ENCODE measurements at places on chromosomes 5 and 9. TPM values are rescaled to one million over a fixed set of nuclear protein-coding genes. Genes with fewer than 3 reads are reported as not detected.

DNA sequence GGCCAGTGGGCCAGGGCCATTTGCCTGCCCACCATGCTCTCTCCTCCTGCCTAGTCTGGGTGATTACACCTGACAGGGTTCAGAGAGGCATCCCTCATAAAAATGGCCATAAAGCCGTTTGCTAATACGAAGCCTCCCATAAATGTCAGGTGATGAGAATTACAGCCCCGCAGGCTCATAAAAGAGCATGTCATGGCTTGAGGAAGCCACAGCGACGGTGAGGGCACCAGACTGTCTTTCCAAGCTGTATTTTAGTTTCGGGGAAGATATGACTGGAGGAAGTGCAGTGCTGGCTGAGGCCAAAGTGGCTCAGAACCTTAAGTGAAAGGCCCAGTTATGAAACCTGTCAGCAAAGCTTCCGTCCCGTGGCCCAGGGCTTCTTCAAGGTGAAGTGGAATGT, 18.5 kb upstream of the TCERG1 start:
- peaks cover 15% of the 10 kb centered on the region for H3K27me3 ChIP-seq
- H3K4me1 ChIP-seq = 0 out of 2 replicates have a peak, but pooled peaks cover 5% of the 10 kb centered on the region
- H3K27ac ChIP-seq = no peak overlapping the region
- no peak overlapping the region for H3K4me3 ChIP-seq

DNA sequence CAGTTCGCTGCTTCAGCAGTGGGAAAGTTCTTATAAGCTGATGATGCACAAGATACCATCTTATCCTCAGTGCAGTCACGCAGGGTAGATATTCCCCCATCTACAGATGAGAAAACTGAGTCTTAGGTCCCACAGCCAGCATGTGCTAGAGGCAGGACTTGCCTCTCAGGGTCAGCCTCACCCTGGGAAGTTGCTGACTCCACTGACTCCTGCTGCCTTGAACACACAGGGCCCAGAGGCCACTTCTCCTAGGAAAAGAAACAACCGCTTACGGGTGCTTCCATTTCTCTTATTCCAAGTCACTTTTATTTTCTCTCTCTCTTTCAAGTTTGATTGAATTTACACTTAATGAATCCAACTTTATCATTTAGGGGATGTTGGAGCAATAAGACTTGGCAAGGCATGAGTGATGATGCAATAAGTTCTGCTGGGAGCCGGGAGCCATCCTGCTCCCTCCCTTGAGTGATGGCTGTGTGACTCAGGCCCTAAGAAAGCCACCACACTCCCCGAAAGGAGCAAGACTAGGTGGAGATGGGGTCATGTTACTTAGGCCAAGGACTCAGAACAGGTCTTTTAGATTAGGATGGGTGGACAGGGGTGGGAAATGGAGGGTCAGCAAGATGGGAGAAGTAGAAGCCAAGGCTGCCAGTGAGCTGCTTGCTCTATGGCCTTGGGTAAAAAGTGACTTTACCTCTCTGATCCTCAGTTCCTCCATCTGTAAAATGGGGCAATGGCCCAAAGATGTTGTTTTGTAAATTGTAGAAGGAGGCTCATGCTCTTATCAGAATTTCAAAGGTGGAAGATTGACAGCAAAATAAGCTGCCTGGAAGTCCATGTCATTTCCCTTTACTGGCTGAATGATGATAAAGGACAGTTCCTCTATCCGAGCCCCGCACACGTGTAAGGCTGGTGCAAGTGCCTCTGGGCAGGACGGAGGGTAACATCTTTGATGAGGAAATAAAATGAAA, 67.4 kb upstream of the ZNF618 start:
- H3K27ac ChIP-seq = no peak overlapping the region
- no peaks in the 10 kb centered on the region for H3K4me1 ChIP-seq
- H3K4me3 ChIP-seq = no peak overlapping the region
- H3K36me3 ChIP-seq = no peaks in the 10 kb centered on the region
- no peaks in the 10 kb centered on the region for H3K27me3 ChIP-seq

GRCh38 chr5:91103353-91104061, 279.6 kb downstream of the ARRDC3 start:
- no peaks in the 10 kb centered on the region for H3K36me3 ChIP-seq
- no peak overlapping the region for H3K27ac ChIP-seq
- H3K4me3 ChIP-seq = no peak overlapping the region
- no peak for DNase-seq

DNA sequence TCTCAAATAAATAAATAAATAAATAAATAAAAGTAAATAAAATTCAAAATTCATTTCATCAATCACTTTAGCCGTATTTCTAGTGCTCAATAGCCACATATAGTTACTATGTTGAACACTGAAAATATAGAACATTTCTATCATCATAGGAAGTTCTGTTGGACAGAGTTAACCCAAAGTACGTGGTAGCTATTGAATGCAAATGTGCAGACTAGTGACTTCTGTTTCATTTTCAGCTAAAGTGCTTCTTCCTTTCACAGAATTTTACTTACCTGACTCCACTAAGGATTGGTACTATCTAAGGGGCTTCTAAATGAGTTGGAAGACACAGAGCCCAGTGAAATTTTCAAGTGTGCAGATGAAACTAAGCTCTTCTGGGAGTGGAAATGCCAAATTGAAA, 1208.3 kb downstream of the MAT2B start:
- H3K4me1 ChIP-seq = no peaks in the 10 kb centered on the region
- H3K27me3 ChIP-seq = no peaks in the 10 kb centered on the region
- H3K4me3 ChIP-seq = no peak overlapping the region

GRCh38 chr5:129904667-129905472, 605 bp downstream of the CHSY3 start:
- peaks cover 6% of the 10 kb centered on the region for H3K27me3 ChIP-seq
- DNase-seq = no peak
- no peaks in the 10 kb centered on the region for H3K36me3 ChIP-seq
- peaks cover 33% of the 10 kb centered on the region for H3K4me1 ChIP-seq
- peak overlapping the region; percentile 64 for H3K4me3 ChIP-seq

- DNase-seq = no peak
- peaks cover 28% of the 10 kb centered on the region for H3K36me3 ChIP-seq
- H3K4me1 ChIP-seq = peaks cover 6% of the 10 kb centered on the region
- H3K27me3 ChIP-seq = no peaks in the 10 kb centered on the region
- H3K4me3 ChIP-seq = no peak overlapping the region
Observed at GRCh38 chr5:72364171-72364570, 44.0 kb downstream of the PTCD2 start.

GRCh38 chr5:103908336-103909080, 345.9 kb upstream of the NUDT12 start:
- no peaks in the 10 kb centered on the region for H3K27me3 ChIP-seq
- no peak overlapping the region for H3K4me3 ChIP-seq
- H3K27ac ChIP-seq = no peak overlapping the region
- DNase-seq = no peak
- no peaks in the 10 kb centered on the region for H3K4me1 ChIP-seq

DNA sequence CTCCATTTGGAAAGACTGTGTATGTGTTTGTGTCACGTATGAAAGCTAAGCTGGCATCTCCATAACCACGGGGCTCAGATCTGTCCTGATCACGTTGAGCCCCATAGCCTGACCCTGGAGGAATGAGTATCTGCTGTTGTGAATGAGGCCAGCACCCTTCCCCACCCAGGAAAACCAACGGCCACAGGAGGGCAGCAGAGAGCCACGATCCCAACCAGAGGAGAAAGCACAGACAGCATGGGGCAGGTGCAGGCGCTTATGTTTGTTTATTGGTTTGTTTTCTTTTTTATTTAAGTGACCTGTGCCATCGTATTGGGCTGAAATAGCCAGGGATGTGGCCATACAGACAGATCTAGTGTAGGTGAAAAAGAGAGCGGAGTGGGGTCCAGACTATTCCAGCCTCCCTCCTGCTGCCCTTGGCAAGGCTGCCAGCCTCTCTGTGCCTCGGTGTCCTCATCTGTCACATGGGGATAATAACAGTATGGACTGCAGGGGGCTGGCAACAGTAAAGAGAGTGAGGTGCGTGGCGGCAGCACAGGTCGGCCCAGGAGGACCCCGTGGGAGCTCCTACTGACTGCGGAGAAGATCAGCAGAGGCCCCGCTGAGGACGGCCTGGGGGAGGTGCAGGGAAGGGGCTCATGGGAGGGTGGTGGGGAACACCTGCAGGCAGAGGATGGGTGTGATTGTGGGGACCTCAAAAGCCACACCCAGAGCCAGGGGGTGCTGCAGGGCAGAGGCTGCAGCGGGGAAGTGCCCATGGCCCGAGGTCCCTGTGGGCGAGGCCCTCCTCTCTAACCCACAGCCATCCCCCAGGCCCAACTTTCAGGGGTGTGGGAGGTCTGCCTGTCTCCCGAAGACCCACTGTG, 12.1 kb downstream of the OR2V2 start:
- no peaks in the 10 kb centered on the region for H3K36me3 ChIP-seq
- no peak overlapping the region for H3K27ac ChIP-seq
- DNase-seq = peak; percentile 67
- no peaks in the 10 kb centered on the region for H3K27me3 ChIP-seq

GRCh38 chr5:34054400-34054729, 11.4 kb upstream of the C1QTNF3 start:
- DNase-seq = no peak
- H3K4me3 ChIP-seq = no peak overlapping the region

DNA sequence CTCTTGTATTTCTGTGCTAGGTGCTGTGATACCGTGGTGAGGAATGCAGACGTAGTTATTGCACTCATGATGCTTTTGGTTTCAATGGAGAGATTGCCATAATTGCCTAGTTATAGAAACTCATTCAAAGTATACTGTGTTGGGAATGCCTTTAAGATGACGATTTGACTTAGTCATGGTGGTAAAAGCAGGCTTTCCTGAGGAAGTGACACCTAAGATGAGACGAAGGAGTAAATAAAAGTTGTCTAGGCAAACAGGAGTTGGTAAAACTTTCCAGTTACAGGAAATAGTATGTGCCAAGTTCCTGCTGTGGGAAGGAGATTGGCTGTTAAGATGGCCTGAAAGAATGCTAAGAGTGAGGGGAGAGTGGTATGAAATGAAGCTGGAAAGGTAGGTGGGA, 48.1 kb downstream of the FOCAD start:
- H3K27ac ChIP-seq = no peak overlapping the region
- no peaks in the 10 kb centered on the region for H3K36me3 ChIP-seq
- no peaks in the 10 kb centered on the region for H3K4me1 ChIP-seq
- no peaks in the 10 kb centered on the region for H3K27me3 ChIP-seq
- no peak overlapping the region for H3K4me3 ChIP-seq
- DNase-seq = no peak

DNA sequence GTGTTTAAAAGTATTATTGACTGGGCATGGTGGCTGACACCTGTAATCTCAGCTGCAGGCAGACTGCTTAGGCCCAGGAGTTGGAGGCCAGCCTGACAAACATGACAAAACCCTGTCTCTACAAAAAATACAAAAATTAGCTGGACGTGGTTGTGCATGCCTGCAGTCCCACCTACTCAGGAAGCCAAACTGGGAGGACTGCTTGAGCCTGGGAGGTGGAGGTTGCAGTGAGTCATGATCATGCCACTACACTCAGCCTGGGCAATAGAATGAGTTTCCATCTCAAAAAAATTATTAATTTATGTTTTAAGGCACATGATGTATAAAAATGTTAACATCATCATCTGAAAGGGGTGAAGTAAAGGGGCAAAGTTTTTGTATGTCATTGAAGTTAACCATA, 49.7 kb upstream of the FNIP1 start:
- no peaks in the 10 kb centered on the region for H3K4me1 ChIP-seq
- H3K27me3 ChIP-seq = no peaks in the 10 kb centered on the region
- DNase-seq = no peak
- no peaks in the 10 kb centered on the region for H3K36me3 ChIP-seq
- no peak overlapping the region for H3K27ac ChIP-seq

DNA sequence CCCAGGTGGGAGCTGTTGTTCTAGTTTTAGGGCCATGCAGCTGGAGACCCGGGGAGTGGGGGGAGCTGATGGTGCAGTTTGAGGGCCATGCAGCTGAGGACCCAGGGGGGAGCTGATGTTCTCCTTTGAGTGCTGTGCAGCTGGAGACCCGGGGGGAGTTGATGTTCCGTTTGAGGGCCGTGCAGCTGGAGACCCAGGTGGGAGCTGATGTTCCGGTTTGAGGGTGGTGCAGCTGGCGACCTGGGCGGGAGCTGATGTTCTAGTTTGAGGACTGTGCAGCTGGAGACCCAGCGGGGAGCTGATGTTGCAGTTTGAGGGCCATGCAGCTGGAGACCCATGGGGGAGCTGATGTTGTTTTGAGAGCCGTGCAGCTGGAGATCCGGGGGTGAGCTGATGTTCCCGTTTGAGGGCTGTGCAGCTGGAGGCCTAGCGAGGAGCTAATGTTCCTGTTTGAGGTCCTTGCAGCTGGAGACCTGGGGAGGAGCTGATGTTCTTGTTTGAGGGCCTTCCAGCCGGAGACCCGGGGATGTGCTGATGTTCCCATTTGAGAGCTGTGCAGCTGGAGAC, 14.6 kb downstream of the PDCD6 start:
- peaks cover 27% of the 10 kb centered on the region for H3K36me3 ChIP-seq
- DNase-seq = no peak
- no peaks in the 10 kb centered on the region for H3K27me3 ChIP-seq

- DNase-seq = no peak
- no peaks in the 10 kb centered on the region for H3K27me3 ChIP-seq
- H3K4me1 ChIP-seq = peaks cover 27% of the 10 kb centered on the region
- no peak overlapping the region for H3K4me3 ChIP-seq
Observed at GRCh38 chr9:77882294-77882693, 149.3 kb downstream of the GNAQ start.

GRCh38 chr9:34378376-34379060, 1.8 kb upstream of the MYORG start:
- H3K4me3 ChIP-seq = no peak overlapping the region
- no peak for DNase-seq
- H3K27me3 ChIP-seq = no peaks in the 10 kb centered on the region

GRCh38 chr5:41869151-41869723, 988 bp downstream of the OXCT1 start:
- DNase-seq = no peak
- H3K27ac ChIP-seq = no peak overlapping the region
- H3K36me3 ChIP-seq = no peaks in the 10 kb centered on the region
- peak overlapping the region; percentile 22 for H3K4me3 ChIP-seq
- H3K27me3 ChIP-seq = peaks cover 8% of the 10 kb centered on the region

DNA sequence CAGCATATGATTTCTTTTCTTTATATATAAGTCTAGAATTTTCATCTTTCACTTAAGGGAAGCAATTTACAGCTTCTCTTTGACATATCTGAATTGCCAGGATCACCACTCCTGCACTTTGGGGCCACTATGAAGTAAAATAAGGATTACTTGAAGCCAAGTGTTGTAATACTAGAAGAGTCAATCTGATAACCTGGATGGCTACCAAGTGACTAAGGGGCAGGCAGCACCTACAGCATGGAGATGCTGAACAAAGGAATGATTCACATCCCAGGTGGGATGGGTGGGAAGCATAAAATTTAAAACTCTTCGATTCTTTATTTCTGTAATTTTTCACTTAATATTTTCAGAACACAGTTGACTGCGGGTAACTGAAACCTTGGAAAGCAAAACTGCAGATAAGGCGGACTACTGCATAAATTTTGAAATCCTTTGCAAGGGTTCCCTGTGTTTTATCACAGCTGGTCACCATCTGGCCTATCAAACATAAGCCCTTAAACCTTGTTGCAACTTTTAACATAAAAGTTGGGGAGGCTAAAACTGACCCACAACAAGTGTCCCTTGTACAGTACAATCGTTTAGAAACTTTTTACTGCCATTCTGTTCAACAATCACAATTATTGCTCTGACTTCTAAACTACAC, 31.2 kb downstream of the NR3C1 start:
- H3K4me1 ChIP-seq = no peaks in the 10 kb centered on the region
- H3K27ac ChIP-seq = no peak overlapping the region
- DNase-seq = no peak
- no peak overlapping the region for H3K4me3 ChIP-seq
- H3K36me3 ChIP-seq = no peaks in the 10 kb centered on the region

PRR16 gene
- not detected for total RNA-seq

ZNF366 gene
- not detected for total RNA-seq

PHYHD1 gene
- total RNA-seq = 10.6 TPM

PKD2L2 gene
- total RNA-seq = not detected

BRD9 gene
- total RNA-seq = 22.9 TPM

DEPDC1B gene
- total RNA-seq = 78.3 TPM

ECSCR gene
- not detected for total RNA-seq

SOHLH1 gene
- 0.32 TPM for total RNA-seq

ANKRD55 gene
- 0.11 TPM for total RNA-seq

All from HepG2 (cell line).